ENCODE measurements at places on chromosomes 1 and 21. TPM values are rescaled to one million over a fixed set of nuclear protein-coding genes. Genes with fewer than 3 reads are reported as not detected.

DNA sequence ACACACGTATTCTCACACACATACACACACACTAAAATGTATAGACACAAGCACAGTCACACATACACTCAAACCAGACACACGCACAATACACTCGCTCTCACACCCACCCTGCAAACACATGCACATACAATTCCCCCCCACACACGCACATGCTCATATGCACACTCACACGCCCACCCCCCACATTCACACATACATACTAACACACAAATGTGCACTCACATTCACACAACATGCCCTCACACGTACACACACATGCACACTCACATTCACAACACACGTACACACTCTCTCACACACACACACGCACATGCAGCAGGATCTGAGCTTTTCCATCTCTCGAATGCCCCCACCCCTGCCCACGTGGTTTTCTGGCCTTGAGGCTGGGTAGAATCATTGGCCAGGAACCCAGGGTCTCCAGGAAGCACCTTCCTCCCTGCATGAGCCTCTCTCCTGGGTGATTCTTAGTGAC lies 589.7 kb downstream of the PTPRU start:
- no peak for DNase-seq

DNA sequence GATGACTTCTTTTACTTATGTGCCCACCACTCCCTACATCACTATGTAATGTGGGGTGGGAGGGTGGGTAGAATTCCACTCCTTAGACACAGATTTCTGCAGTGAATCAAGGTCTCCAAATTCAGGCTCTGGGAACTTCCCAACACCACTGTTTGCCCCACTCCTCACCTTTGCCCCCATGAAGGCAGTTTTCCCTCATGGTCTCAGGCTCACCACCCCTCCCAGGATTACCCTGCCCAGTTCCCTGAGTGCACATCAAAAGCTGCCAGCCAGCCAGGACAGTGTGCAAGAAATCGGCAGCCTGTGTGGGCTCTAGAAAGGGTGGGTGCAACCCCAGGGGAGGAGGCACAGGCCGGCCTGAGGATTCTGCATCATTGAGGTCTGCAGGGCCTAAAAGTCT lies 14.8 kb downstream of the NENF start:
- DNase-seq = no peak

VSIG8 gene
- polyA plus RNA-seq = not detected

TMEM54 gene
- 27.1 TPM for polyA plus RNA-seq

STIL gene
- polyA plus RNA-seq = 5.8 TPM

TCEA3 gene
- 15.2 TPM for polyA plus RNA-seq

GRCh38 chr1:41420860-41421259 lies 59.6 kb downstream of the FOXO6 start:
- no peak for DNase-seq

C8B gene
- not detected for polyA plus RNA-seq

DNA sequence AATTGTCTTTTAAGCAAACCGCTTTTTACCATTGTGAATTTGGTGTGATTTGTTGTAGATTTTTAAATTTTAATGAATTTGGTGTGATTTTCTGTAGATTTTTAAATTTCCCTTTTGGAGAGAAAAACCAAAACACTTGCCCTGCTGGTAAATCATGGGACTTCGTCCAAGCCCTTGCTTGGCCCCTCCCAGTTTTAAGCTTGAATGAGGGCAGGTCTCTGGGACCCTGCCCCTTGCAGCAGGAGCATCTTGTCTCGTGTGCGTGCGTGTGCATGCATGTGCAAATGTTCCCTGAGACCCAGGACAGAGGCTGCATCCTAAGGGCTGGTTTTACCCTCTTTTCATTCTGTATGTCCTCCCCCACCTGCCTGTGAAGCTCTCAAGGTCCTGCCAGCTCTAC lies 248.6 kb downstream of the GREM2 start:
- DNase-seq = no peak

GRCh38 chr1:6205849-6206519 lies at the start of gene RNF207:
Gene RNF207 (plus strand): TSS chr1:6206119. CDS start chr1:6206536, 417 bp downstream.
- DNase-seq = no peak

GRCh38 chr1:228512781-228513198 lies 25.6 kb downstream of the RNF187 start:
- DNase-seq = no peak

DNA sequence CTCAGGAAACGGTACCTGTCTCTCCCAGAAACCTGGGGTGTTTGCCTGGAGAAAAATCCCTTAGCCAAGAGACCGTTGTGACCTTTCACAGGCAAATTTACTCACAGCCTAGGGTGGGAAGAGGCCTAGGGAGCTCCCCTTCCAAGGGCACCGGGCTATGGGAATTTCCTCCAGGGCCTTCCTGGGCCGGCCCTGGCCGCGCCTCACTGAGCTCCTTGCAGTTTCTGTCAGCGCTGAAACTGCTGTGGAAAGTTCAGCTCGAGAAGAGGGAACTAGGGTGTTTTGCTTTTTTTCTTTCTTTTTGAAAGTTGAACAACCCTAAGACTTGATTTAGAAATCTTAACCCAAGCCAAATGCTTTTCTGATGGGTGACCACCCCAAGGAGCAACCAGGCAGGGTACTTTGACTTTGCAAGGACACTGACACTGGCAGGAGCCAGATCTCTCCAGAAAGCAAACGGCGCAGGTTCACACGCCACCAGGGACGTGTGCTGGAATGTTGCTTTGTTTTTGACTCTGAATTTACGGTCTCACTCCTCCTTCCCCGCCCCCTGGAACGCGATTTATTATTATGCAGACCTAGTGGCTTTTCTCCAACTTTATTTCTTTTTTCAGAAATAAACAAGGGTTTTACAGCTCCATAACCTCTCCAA lies 229.6 kb upstream of the JUN start:
- peak; percentile 27 for DNase-seq
